ENCODE measurements at places on chromosomes 5 and 9. TPM values are rescaled to one million over a fixed set of nuclear protein-coding genes. Genes with fewer than 3 reads are reported as not detected.

Gene PCDHB15
- 25.0 TPM for total RNA-seq

Gene ADAMTS13
- 2.9 TPM for total RNA-seq

Gene SYK
- 1.5 TPM for total RNA-seq

Gene DPYSL3
- 497 TPM for total RNA-seq

Gene BARHL1
- 19.3 TPM for total RNA-seq

Gene ADCY2
- 21.7 TPM for total RNA-seq

Gene DIPK1B
- total RNA-seq, result 24.1 TPM

Gene CCDC192
- total RNA-seq, result not detected

Gene ADGRD2
- total RNA-seq, result 1.5 TPM

Gene TMC1
- 0.45 TPM for total RNA-seq

DNA sequence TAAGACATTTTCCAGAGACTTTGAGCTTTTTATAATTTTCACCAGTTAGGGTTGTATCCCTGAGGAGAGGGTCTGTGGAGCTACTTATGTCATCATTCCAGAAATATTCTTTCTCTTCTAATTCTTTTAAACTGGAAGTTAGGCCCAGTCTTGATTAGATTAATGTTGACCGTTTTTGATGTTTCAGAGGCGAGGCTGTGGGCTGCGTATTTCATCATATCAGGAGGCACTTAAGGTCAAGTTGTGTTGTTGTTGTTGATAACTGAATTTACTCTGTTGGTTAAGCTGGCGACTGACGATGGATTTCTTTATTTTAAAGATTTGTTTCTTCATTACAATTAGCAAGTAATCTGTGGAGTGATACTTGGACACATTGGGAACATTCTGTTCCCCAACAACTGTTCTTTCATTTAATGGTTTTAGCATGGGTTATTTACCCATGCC, 20.1 kb downstream of the IPO11 start:
- DNase-seq, result no peak

DNA sequence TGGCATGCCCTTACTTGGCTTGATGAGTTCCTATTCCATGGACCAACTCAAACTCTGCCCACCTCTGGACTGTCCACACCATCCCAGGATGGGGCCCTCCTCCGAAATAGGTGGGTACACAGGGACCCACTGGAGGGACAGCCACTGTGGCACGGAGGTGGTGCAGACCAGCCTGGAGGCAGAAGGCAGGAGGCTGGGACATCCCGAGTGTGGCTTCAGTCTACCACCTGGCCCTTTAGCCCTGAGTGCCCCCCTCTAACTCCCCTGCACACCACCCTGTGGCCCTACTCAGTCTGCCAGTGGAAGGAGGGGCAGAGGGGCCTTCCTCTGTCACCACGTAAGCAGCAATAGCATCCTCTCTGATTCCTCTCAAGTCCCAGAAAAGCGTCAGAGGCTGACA, 3.7 kb downstream of the IL3 start:
- no peak for DNase-seq

GRCh38 chr9:93959739-93960154, 4.6 kb upstream of the BARX1 start:
- DNase-seq, result no peak

DNA sequence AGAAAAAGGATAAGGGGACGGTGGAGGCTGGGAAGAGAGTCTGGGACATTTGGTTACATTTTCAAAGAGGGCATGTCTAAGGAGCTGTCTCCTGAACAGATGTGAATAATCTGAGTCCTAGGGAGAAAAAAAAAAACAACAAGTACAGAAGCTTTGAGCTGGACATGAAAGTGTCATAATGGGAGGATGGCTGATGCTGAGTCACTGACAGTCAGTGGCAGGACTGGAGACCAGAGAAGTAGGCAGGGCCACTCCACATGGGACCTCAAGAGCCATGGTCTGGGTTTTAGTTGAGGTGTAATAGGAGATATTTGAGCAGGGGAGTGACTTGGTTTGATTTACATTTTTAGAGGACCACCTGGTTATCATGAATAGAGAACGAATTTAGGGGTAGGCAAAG, 70.6 kb downstream of the DPYSL3 start:
- no peak for DNase-seq

DNA sequence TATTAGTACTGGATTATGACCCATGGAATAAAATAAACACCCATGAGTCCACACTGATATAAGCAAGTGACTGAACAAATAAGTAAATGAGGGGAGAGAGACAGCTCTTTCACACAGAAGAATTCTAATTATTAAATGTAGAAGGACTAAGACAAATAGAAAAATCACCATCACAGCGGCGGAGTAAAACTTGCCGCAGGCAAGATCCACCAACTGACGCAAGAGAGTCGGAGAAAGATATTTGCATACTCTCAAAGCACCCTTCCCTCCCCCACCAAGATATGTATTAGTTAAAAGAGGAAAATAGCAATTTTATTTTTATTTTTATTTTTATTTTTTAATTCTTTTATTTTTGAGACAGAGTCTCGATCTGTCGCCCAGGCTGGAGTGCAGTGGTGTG, 14.6 kb upstream of the N4BP3 start:
- DNase-seq, result no peak

DNA sequence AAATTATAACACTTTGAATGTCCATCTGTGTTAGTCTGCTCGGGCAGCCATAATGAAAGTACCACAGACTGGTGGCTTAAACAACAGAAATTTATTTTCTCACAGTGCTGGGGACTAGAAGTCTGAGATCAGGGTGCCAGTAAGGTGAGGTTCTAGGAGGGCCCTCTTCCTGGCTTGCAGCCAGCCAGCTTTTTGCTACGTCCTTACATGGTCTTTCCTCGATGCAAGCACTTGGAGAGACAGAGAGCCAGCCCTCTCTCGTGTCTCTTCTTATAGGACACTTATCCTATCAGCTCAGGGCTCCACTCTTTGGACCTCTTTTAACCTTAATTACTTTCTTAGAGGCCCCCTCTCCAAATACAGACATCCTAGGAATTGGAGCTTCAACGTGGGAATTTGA, 351.8 kb downstream of the SPOCK1 start:
- no peak for DNase-seq

DNA sequence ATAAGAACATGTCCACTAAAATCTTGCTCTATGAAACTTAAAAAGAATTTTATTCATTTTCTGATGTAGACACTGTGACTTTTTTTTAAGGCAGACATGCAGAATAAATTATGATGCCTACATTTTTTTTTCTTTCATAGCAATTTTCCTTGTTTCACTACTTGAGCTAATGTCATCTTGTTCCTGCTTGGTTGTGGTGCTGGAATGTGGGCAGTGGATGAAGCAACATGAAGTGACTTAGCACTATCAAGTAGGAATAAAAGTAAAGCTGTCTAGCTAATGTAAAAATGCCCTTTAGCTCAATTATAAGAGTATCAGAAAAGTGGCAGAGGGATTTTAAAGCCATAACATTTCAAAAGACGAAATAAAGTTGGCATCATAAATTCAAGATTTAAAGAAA, 191.0 kb downstream of the ADAMTS6 start:
- no peak for DNase-seq

DNA sequence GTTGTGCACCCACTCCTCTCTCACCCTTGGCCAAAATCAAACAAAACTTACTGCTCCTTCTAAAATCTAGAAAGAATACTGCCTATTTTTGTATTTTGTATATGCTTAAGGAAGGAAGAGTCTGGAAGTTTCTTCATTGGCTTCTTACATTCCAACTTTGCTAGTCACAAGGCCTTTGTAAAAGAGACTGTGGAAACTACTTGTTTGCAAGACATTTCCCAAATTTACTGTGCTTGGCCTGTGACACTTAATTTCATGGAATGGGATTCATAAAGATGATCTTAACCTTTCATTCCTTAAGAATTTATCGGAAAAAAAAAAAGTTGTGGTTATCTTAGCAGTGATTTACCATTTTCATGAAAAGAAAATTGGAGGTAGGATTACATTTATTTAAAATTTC, 208.9 kb downstream of the VPS13A start:
- DNase-seq, result no peak

DNA sequence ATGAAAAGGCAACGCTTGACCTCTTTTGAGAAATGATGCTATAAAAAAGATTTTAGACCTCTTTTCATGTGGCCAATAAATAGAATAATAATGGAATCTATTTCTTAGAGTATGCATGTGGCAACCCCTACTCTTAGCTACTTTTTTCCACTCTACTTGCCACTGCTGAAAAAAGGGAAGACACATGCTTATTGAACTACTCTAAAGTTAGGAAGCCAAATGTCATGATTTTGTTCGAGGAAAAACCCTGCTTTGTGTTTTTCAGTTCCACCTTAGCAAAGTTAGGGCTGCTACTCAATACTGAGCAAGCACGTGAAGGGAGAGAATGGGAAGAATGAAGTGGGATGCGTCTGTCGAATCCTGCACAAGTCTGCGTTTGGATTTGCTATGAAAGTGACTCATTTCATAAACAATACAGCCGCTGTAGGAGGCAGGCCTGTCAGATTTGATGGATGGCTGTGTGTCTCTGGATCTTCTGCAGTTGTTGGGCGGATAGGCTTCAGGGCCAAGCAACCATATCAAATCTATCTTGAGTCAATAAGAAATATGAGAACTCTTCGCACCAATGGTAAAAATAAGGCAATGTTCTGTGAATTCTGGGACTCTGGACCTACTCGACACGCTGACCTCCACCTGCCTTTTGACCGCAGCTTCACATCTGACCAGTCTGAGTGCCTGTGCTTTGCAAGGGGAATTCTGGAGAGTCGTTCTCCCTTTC, 333.6 kb downstream of the PIK3R1 start:
- DNase-seq, result no peak

DNA sequence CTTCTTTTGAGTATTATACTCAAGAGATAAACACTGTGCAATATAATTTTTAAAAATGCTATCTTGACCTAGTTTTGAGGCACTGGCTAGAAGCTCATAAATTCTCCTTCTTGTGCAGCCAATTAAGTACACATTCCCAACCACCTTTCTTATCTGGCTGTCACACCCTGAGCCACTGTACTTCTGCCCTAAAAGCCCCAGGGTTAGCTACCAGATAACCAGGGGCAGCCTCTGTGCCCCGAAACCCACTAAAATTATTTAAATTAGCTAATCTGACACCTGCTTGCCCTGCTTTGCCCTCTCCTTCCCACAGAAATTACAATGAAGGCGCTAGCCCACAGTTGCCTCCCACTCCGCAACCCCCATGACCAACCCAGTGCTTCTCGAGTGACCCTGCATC, 597.3 kb upstream of the TYRP1 start:
- DNase-seq, result no peak

- DNase-seq, result no peak
Observed at GRCh38 chr5:73424556-73424977, 24.0 kb downstream of the FOXD1 start.

DNA sequence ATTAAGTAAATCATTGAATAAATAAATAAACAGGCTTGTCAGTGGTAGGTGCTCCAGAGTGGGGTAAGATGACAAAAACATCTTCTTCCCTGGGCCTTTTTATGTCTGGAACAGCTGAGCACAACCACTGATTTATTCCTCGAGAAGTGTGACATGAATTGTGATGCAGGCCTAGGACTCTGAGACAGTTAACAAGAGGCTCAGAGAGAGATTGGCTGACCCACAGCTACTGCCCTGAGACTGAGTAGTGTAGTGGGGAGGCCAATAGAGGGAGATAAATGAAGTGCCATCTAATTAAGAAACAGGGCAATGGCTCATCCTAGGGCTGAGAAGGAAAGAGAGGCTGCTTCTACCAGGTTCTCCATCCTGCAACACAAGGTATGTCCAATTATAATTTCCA, 369.3 kb upstream of the TRPC7 start:
- no peak for DNase-seq

GRCh38 chr5:163571744-163572143, 66.3 kb downstream of the MAT2B start:
- DNase-seq, result peak; percentile 53

DNA sequence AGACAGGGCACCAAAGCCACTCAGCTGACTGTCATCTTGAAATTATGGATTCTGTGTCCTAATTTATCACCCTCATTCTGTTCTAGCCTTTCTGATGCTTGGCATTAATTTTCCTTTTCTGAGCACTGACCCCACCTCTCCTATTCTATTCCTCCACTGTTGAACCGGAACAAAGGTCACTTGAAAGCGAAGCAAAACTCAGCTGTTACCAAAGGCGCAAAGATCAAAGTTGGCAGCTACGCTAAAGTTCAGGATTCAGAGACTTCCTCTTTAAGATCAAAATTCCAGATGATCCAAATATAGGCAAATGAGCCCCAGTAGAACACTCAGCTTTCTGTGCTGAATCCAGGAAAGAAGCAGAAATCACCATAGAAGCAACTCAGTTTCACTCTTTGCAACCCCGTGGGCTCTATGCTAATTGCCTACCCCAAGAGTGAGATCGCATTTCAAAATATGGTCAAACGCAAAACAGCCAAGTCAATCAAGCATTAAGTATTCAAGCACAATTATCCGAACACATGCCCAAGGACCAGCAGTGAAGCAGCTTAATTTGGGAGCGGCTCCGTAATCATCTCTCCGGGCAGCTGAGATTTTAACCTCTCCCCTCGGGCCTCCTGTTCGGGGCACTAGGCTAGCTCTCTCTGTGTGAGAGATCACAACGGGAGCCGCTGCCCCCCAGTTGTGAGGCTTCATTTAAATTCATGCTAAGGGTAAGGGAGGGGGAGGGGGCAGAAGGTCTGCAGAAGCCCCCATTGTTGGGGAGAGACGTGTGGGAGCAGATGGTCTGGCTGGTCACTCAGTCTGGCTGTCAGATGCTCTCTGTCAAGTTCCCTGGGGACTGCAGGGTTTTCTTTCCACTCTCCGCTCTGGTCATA, 288.6 kb downstream of the ELAVL2 start:
- DNase-seq, result no peak

DNA sequence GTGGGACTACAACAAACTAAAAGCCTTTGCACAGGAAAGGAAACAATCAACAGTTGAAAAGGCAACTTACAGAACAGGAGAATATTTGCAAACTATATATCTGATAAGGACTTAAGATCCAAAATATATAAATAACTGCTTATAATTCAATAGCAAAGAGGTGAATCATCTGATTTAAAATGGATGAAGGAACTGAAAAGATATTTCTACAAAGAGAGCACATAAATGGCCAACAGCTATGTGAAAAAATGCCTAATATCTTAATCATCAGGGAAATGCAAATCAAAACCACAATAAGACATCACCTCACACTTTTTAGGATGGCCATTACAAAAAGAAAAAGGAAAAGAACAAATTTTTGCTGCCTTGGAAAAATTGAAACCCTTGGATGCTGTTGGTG, 100.4 kb downstream of the LURAP1L start:
- DNase-seq, result no peak

GRCh38 chr9:122122468-122122867, 29.4 kb upstream of the TTLL11 start:
- DNase-seq, result no peak

DNA sequence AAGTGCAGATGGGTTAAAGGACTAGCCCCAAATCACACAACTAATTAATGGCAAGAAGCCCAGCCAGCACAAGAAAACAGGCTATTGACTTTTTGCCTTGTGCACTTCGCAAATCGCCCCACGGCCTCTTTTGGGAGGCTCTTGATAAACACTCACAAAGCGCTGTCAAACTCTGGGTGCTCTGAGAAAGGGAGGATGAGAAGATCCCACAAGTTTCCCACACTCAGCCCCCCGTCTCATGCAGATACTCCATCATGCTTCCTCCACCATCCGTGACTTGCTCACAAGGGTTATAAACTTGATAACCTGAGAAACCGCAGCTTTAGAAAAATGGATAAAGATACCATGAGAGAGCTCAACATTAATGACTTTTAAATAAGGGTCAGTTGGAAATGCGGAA, 219.7 kb downstream of the EBF1 start:
- no peak for DNase-seq

- DNase-seq, result no peak
Observed at GRCh38 chr5:31763424-31763823, 124.5 kb downstream of the PDZD2 start.

GRCh38 chr5:33735072-33735471, 156.7 kb downstream of the ADAMTS12 start:
- DNase-seq, result no peak

Measured in cerebellum (tissue), 4 donors.